Endodermal cell (in vitro differentiated cells): ENCODE measurements at places on chromosomes 4 and X. TPM values are rescaled to one million over a fixed set of nuclear protein-coding genes. Genes with fewer than 3 reads are reported as not detected.

DNA sequence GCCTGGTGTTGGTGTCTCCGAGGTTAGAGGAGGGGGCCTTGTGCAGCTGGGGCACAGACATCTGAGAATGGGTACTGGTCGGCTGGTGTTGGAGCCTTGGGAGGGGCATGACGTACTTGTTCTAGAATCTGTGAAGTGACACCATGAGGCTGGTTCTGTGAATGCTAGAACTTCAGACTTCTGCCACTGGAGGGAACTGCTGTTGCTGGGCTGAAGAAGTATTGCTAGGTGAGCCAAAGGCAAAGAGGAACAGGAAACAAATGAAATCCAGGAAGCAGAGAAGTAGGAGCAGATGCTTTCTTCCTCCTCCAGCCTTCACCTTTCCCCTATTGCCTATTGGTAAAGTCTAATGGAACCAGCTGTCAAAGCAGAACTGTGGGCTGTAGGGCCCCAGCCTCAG is 120.9 kb upstream of the DDIT4L start:
- peak; percentile 66 for DNase-seq

- DNase-seq: no peak
Measured at GRCh38 chr4:164761746-164762275, 7.9 kb downstream of the SMIM31 start.

GRCh38 chrX:9357518-9358114 is 107.2 kb upstream of the TBL1X start:
- DNase-seq: no peak

DNA sequence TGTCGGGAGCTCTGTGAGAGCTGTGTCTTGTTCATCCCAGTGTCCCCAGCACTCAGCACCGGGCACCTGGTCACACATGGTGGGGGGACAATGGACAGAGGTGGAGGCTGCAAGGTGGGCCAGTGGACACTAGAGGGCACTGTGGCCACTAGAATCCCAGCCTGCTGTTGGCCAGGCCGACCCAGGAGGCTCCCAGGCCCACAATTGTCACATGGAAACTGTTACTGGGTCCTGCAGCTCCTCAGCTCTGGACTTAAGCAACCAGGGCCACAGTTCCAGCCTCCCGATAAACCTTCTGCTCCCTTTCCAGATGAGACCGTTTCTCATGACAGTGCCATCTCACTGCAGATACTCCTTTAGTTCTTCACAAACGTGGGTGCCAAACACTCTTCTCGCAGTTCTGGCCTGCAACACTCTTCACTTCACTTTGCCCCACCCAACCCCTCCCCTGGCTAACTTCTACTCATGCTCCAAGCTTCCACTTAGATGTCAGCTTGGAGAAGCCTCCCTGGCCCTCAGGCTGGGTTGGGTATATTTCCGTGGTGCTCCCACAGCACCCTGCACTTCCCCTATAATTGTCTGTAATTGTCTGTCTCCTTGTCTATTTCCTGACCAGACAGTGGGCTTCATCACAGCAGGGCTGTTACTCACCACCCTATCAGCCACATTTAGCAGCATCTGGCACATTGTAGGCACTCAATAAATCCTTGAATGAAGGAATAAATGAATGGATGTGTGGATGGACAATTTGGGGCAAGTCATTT is 3.5 kb upstream of the IQSEC2 start:
- DNase-seq: peak; percentile 90

ZNF141 gene
- total RNA-seq: 43.7 to 48.6 TPM (median 45.5 TPM) in 3 replicates

GRCh38 chrX:9493936-9494335 is 29.1 kb downstream of the TBL1X start:
- no peak for DNase-seq
